ENCODE measurements at places on chromosomes 5 and 9. TPM values are rescaled to one million over a fixed set of nuclear protein-coding genes. Genes with fewer than 3 reads are reported as not detected.

The PCDHAC1 gene
- 0.05 TPM for total RNA-seq

The BTNL8 gene
- total RNA-seq: 0.24 TPM

The TMEM171 gene
- total RNA-seq: 0.19 TPM

The CARTPT gene
- total RNA-seq: 0.24 TPM

The KYAT1 gene
- total RNA-seq: 16.1 TPM

The ABO gene
- total RNA-seq: 0.14 TPM

The TAF1L gene
- not detected for total RNA-seq

The FGF1 gene
- 0.99 TPM for total RNA-seq

The BSPRY gene
- 2.3 TPM for total RNA-seq

The MZB1 gene
- total RNA-seq: 400 TPM

GRCh38 chr9:71725590-71726338, 42.5 kb downstream of the CEMIP2 start:
- no peak overlapping the region for H3K4me3 ChIP-seq
- no peak for DNase-seq
- peaks cover 6% of the 10 kb centered on the region for H3K36me3 ChIP-seq
- H3K27ac ChIP-seq: no peak overlapping the region
- H3K4me1 ChIP-seq: no peaks in the 10 kb centered on the region

DNA sequence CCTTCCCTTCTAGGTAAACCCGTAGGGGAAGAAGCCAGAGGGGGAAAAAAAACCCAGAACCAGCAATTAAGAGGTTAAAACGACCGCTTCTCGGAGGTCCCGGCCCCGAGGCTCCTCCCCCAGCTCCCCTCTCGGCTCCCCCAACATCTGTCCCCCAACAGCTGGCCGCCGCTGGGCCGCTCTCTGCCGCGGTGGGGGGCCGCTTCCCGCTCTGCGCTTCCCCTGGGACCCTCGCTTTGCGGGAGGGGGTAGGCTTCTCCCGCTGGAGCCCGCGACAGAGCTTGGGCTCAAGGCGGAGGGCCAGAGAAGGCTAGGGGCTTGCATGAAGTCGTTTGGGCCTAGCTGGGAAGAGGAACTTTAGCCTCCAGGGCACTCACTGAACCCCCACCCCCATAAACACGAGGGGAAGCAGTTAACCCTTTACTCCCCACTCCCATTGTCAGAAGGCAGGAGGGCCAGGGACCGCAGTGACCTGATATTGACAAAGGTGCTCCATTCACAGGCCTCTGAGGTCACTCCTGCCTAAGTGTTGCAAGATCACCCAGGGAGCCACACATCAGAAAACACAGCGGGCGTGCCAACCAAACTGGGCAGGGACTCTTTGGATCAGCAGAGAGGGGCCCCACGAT, 7.5 kb downstream of the LHX6 start:
- peaks cover 79% of the 10 kb centered on the region for H3K27me3 ChIP-seq
- H3K36me3 ChIP-seq: no peaks in the 10 kb centered on the region
- no peaks in the 10 kb centered on the region for H3K4me1 ChIP-seq
- DNase-seq: no peak
- no peak overlapping the region for H3K27ac ChIP-seq

- H3K27me3 ChIP-seq: no peaks in the 10 kb centered on the region
- no peaks in the 10 kb centered on the region for H3K4me1 ChIP-seq
- no peak for DNase-seq
- H3K4me3 ChIP-seq: no peak overlapping the region
- no peaks in the 10 kb centered on the region for H3K36me3 ChIP-seq
These were observed 17.1 kb downstream of the RNF44 start for GRCh38 chr5:176519810-176520720.

GRCh38 chr5:178462816-178463215, 127.4 kb downstream of the COL23A1 start:
- H3K27me3 ChIP-seq: no peaks in the 10 kb centered on the region
- H3K4me3 ChIP-seq: no peak overlapping the region
- H3K4me1 ChIP-seq: peaks cover 15% of the 10 kb centered on the region

DNA sequence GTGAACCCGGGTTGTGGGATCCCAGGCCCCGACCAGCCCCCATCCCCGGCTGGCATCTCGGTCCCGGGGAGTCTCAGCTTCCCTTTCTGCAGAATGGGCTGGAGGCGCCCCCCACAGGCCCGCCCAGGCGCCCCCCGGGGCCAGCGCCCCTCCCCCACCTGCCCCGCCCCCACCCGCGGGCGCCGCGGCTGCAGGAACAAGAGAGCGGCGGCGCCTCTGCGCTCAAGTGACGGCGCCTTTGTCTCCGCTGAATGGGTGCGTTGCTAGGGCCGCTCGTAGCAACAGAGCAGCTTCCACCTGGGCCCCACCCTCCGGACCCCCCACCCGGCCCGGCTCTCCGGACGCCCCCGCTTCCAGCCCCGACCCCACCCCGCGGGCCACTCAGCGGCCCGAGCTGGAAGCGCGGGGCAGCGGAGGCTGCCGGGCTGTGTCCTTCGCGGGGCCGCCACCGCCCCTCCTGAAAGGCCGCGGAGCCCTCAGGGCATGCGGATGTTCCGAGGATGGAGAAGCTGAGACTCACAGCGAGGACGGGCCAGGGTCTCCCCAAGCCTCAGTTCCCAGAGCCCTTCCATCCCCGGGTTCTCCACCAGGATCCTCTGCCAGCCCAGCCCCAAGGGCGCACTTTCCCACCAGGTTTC, 27.5 kb downstream of the ADGRD2 start:
- peaks cover 18% of the 10 kb centered on the region for H3K27me3 ChIP-seq
- H3K4me1 ChIP-seq: peaks cover 5% of the 10 kb centered on the region
- peak overlapping the region; percentile 5 for H3K4me3 ChIP-seq

- peaks cover 30% of the 10 kb centered on the region for H3K36me3 ChIP-seq
- no peaks in the 10 kb centered on the region for H3K4me1 ChIP-seq
- no peak overlapping the region for H3K27ac ChIP-seq
These were observed 26.3 kb downstream of the UBQLN1 start for GRCh38 chr9:83681490-83681889.

DNA sequence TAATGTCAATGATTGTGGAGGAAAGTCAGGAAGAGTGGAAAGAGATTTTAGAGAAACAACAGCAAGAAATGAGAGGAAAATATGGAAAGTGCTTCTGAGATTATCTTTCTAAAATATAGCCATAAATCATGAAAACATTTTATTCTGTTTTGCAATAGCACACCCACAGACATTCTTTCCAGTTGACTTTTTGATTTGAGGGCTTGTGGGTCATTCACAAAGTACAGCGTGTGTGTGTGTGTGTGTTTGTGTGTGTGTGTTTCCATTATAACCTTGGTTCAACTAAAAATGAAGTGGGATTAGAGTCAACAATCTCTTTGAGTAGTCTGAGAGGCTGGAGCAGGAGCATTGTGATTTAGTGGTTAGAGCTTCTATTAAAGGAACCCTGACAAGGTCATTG, 116.6 kb upstream of the GAS1 start:
- H3K27me3 ChIP-seq: no peaks in the 10 kb centered on the region
- H3K36me3 ChIP-seq: no peaks in the 10 kb centered on the region
- no peaks in the 10 kb centered on the region for H3K4me1 ChIP-seq

DNA sequence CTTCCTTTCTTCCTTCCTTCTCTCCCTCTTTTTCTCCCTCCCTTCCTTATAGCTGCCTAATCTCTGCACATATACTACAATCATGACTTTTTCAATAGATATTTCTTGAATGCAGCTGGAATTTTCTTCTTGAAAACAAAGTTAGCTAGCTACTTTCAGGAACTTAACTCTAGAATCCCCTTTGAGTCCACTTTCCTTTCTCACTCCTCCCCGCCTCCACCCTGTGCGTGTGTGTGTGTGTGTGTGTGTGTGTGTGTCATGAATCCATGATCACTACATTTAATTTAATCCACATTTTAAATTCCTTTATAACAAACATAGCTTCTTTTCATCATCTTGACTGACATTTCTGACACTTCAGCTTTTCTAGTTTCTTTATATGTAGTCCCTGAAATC, 167.5 kb upstream of the KLF9 start:
- H3K27ac ChIP-seq: no peak overlapping the region
- H3K4me1 ChIP-seq: no peaks in the 10 kb centered on the region
- H3K4me3 ChIP-seq: no peak overlapping the region
- H3K27me3 ChIP-seq: no peaks in the 10 kb centered on the region
- no peak for DNase-seq

DNA sequence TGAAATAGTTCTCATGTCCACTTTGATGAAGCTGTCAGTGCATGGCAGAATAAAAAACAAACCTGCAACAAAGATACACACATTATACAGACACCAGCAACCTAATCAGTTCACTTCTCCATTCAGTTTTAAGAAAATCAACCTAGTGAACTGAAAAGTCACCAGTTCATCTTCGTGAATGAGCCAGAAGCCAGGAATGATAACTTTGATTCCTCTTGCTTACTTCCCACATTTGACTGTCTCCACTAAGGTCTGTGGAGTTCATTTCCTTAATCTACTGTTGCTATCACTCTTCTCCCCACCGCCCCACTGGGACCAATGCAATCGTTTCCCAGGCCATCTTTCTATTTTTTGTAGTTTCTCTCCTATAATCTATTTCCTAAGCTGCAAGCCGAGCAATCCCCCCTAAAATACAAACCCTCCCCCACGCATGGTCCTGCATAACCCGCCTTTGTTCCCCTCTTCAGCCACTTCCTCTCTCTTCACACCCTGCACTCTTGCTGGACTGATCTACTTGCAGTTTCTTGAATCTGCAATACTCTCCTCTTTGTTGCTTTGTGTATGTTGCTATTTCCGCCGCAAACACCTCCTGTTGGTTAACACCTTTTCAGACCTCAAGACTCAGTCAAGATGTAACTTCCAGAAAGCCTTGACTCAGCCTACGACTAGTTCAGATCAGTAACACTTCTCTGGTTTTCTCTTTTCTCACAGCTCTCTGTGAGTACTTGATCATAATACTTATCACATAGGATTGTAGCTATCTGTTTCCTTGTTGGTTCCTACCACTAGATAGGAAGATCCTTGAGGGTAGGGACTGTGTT, 16.6 kb downstream of the STOM start:
- peak; percentile 11 for DNase-seq
- H3K4me1 ChIP-seq: no peaks in the 10 kb centered on the region
- no peaks in the 10 kb centered on the region for H3K36me3 ChIP-seq
- H3K27me3 ChIP-seq: no peaks in the 10 kb centered on the region

DNA sequence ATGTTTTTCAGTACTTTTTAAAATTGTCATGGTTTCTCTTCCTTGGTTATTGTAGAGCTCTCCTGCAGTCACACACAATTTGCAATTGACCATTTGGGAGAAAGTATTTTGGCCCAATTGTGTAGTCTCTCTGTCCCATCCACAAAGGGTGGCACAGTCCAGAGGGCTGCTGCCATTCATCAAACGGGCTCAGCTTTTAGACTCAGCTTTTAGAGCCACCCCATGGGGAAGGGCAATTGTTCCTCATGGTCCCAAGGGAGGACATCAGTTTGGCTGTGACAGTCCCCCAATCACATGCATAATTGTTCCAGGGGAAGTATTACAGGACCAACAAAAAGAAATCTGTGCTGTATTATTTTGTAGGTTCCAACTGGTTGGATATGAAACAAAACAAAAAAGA, 207.6 kb downstream of the ZNF462 start:
- H3K36me3 ChIP-seq: no peaks in the 10 kb centered on the region
- no peaks in the 10 kb centered on the region for H3K4me1 ChIP-seq
- no peak overlapping the region for H3K4me3 ChIP-seq
- DNase-seq: no peak
- H3K27me3 ChIP-seq: no peaks in the 10 kb centered on the region
- no peak overlapping the region for H3K27ac ChIP-seq

GRCh38 chr9:89549031-89549644, 51.2 kb upstream of the SEMA4D start:
- no peak overlapping the region for H3K4me3 ChIP-seq
- no peaks in the 10 kb centered on the region for H3K27me3 ChIP-seq
- peaks cover 25% of the 10 kb centered on the region for H3K4me1 ChIP-seq
- no peak overlapping the region for H3K27ac ChIP-seq

DNA sequence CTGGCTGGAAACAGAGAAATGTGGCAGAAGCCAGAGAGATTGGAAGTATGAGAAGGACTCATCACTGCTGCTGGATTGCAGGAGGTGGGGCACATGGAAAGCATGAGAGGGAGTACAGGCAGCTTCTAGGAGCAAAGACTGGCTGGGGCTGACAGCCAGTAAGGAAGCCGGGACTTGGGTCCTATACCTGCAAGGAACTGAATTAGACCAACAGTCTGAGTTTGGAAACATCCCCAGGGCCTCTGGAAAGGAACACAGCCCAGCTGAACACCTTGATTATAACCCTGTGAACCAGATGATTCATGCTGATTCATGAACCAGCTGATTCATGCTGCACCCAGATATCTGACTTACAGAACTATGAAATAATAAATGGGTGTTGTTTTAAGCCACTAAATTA, 93.4 kb downstream of the OSTF1 start:
- no peaks in the 10 kb centered on the region for H3K36me3 ChIP-seq
- DNase-seq: no peak
- H3K4me1 ChIP-seq: no peaks in the 10 kb centered on the region
- H3K27me3 ChIP-seq: no peaks in the 10 kb centered on the region
- no peak overlapping the region for H3K4me3 ChIP-seq

GRCh38 chr5:91830361-91830953, 447.3 kb upstream of the ARRDC3 start:
- H3K27ac ChIP-seq: no peak overlapping the region
- H3K4me1 ChIP-seq: no peaks in the 10 kb centered on the region
- no peaks in the 10 kb centered on the region for H3K36me3 ChIP-seq
- no peak overlapping the region for H3K4me3 ChIP-seq

GRCh38 chr9:89223396-89223977, 44.9 kb upstream of the SHC3 start:
- H3K36me3 ChIP-seq: no peaks in the 10 kb centered on the region
- H3K27me3 ChIP-seq: peaks cover 15% of the 10 kb centered on the region
- H3K27ac ChIP-seq: no peak overlapping the region
- H3K4me1 ChIP-seq: no peaks in the 10 kb centered on the region

- H3K4me1 ChIP-seq: no peaks in the 10 kb centered on the region
- H3K27me3 ChIP-seq: no peaks in the 10 kb centered on the region
- no peak overlapping the region for H3K27ac ChIP-seq
These were observed 46.2 kb downstream of the NTNG2 start for GRCh38 chr9:132207839-132208615.

DNA sequence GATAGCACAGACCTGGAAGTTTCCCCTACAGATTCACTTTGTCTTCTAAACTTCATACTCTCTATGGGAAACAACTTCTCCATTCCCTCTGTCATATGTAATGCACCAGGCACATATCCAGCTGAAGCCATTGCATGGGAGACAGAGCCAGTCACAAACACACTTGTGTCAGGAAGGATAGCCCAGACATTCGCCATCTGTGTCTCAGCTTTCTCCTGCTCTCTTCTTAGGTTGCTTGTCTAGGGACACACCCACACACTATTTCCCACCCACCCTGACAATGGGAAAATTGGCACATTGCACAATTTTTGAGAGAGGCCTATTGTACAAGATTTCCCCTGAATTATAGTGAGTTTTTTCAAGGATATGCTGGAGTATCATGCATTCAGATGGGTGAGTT, 158.4 kb upstream of the MPDZ start:
- H3K4me1 ChIP-seq: no peaks in the 10 kb centered on the region
- H3K27ac ChIP-seq: no peak overlapping the region
- H3K36me3 ChIP-seq: no peaks in the 10 kb centered on the region
- no peak for DNase-seq

- DNase-seq: no peak
- no peaks in the 10 kb centered on the region for H3K4me1 ChIP-seq
- no peak overlapping the region for H3K4me3 ChIP-seq
These were observed 341.9 kb downstream of the TMEM167A start for GRCh38 chr5:82735160-82735789.

GRCh38 chr5:179700401-179700918, 1.7 kb downstream of the CANX start:
- DNase-seq: no peak
- no peak overlapping the region for H3K27ac ChIP-seq
- H3K4me3 ChIP-seq: peak overlapping the region; percentile 94
- H3K4me1 ChIP-seq: peaks cover 13% of the 10 kb centered on the region
- H3K36me3 ChIP-seq: no peaks in the 10 kb centered on the region

- DNase-seq: no peak
- H3K27me3 ChIP-seq: peaks cover 14% of the 10 kb centered on the region
- peaks cover 53% of the 10 kb centered on the region for H3K4me1 ChIP-seq
These were observed 4.2 kb downstream of the CCNI2 start for GRCh38 chr5:132751444-132751843.
